ENCODE measurements at places on chromosomes 4 and X. TPM values are rescaled to one million over a fixed set of nuclear protein-coding genes. Genes with fewer than 3 reads are reported as not detected.

The SOD3 gene
- total RNA-seq = not detected

The XAGE2 gene
- total RNA-seq = not detected

The GSTCD gene
- 5.8 TPM for total RNA-seq

DNA sequence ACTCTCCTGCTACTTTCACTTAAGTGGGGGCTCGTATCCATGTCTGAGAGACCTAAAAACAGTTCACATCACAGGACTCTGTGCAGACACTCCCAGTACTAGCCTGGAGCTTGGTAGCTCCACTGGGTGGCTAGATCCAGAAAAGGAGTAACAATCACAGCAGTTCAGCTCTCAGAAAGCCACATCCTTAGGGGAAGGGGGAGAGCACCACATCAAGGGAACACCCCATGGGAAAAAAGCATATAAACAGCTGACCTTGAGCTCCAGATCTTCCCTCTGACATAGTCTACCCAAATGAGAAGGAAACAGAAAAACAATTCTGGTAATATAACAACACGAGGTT is 175.8 kb downstream of the FAM13A start:
- DNase-seq = peak; percentile 5
